IPS DF 19.7 (cell line): ENCODE measurements at places on chromosomes 5 and 9.

DNA sequence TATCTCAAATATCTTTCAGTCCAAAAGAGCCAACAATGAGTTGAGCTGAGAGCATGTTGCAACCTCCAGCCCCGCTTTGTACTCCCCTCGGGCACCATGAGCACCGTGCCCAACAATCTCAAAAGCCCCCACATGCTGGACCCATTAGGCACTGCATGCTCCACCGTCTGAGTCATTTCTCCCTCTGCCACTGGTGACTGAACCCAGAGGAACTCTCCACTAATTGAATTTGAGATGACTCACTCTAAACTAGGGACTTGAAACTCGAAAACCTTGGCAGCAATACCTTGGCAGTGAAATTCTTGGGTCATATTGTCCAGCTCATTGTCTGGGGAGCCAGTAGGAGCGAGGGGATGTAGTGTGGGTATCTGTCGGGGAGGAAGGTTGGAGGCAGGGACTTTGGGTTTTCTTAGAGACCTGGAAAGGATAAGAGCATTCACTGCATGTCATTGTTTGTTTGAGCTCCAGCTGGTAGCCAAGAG, 49.9 kb upstream of the SLIT3 start:
- DNase-seq = no peak

GRCh38 chr5:143696921-143697320, 115.0 kb upstream of the HMHB1 start:
- DNase-seq = no peak

DNA sequence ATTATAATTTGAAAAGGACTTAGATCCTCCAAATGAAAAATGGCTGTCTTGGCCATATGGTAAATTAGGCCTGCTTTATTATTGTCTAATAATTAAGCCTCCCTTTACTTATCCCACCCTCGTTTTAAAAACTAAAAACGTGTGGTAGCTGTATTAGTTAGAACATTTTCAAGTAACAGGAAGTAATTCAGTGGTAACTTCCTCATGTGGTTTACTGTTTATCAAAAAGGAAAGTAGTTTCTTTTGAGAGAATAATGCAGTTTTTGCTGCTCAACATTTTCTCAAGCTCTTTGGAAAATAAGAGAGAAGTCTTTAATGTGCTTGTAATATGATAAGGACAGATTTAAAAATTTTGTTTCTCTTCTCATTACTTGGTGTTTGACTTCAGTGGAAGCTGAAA, 26.0 kb downstream of the ZCCHC7 start:
- no peak for DNase-seq

GRCh38 chr9:8140557-8140956, 341.0 kb upstream of the DMAC1 start:
- DNase-seq = peak; percentile 23

GRCh38 chr5:172178301-172178987, 9.6 kb downstream of the STK10 start:
- DNase-seq = no peak

- no peak for DNase-seq
Measured at GRCh38 chr5:127206320-127207113, 84.1 kb upstream of the MEGF10 start.

DNA sequence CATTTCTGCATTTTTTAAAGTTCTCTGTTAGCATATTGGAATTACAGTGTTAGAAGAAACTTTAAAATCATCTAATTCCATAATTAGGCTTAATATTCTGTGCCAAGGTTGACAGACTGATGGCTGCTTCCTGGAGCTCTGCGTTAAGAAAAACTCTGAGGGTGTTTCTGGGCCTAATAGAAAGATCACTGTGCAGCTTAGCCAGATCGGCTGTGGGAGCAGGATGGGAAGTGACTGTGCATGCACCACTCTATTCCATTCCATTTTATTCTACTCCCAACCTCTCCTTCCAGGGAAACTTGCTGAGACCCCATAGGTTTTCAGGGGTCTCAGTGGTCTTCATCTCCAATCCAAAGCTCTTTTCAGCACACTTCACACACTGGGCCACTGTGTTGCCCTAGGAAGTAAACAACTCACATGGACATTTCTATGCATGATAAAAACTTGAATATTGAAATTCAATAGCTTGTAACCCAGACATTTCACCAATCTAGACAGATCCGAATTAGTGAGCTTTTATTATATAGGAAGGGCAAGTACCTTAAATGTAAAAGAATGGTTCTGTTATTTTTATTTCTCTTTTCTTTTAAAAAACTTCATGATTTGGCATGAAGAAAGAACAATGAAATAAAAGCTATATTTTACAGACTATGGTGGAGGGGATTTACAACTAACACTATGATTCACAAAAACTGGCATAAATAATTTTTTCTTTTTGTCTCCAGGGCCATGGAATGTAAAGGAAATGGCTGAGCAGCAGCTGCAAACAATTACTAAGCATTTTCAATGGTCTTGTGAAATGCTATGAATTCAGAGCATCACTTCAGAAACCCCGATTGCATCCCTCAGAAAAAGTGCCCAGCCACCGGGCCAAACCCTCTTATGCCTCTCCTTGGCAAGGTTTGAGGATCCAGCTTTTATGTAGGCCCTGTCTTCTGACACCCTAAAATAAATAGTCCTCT, 51.4 kb upstream of the DAB2 start:
- DNase-seq = no peak

- DNase-seq = no peak
Measured at GRCh38 chr5:93573354-93574351, 7.4 kb downstream of the NR2F1-AS1 start.

DNA sequence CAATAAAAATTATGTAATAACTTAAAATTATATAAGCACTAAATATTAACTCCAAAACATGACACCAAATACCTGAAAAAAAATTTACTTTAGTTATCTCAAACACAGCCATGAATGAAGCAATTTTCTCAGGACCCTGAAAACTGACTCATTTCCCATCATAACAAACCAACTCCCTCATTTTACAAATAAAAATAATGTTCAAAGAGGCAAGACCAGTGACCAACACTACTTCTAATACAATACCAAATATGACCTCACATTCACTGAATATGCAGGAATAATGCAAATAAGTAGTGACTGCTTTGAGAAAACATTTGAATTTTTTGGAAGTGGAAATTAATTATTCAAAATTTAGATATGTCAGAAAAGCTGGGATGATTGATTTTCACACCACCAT, 21.6 kb downstream of the FBLL1 start:
- DNase-seq = no peak

DNA sequence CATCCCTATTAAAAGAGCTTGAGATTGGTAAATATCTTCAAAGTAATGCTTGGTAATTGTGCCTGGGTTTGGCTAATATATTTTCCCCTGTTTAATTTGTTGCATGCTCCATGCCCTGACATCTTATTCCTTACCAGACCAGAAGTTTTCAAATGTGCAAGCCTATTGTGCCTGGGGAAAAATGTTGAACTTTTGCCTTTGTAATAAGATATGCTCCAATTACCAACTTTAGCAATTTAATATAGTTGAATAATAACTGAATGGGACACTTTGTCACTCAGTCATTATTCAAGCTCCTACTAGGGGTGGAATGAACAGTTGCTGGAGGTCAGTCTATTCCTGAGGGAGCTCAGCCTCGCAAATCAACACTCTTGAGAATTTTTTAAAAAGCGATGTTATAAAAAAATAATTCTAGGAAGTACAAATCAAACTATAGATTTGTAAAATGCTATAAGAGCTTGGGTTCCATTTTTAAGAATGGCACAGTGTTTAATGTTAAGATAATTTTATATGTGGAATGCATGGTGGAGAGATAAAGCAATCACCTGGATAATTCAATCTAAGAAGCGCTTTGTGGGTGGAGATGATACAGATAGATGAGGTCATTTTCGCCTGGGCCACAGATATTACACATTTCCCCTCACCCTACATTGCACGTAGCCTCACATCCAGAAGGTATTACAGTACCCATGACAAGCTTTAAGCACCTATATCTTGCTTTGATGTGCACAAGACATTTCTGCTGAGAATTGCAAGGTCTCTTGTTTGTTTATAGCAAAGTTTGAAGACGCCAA, 231.8 kb downstream of the PIK3R1 start:
- no peak for DNase-seq

- DNase-seq = peak; percentile 33
Measured at GRCh38 chr9:124320062-124320973, 62.6 kb downstream of the NEK6 start.

DNA sequence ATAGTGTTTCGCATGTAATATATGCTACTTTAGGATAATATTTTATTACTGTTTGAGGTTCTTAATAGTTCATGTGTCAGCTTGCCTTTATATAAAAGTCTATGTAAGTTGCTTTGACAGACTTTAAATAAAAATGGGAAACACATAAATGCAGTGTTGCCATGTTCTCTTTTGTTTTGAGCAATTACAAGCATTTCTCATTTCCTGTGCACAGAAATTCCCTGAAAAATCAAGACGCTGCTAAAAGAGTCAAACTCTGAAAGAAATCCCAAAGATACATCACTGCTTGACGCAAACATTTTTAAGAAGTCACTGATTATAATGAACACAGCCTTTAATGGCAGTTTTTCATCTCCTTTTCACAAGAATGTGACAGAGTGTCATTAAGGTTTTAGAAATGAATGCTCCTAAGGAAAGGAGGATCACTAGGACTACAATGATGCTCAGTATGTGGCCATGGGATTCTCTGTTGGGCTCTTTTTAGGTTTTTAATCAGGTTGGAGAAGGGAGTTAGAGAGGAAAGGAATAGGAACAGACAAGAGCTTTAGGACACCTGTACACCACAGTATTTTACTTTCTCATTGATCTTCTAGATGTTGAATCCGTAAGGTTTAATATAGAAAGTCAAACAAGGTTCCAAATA, 29.4 kb downstream of the ZCCHC7 start:
- no peak for DNase-seq

DNA sequence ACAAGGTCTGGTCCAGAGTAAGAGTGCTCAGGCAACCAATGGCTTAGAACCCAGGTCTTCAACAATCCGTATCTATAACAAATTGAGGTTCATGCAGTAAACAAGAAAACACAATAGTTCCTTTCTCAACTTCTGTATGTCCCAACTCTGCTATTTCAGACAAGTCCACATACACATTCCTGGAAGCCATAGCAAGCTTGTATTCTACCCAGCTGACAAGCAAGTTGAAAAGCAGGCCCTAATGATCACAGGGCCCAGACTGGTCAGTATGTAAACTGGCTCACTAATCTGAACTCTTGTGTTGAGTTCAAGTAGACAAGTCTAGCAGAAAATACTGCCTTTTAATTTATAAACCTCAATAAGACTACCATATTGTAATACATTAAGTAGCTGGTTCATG, 26.9 kb downstream of the FNIP1 start:
- DNase-seq = no peak

- DNase-seq = no peak
Measured at GRCh38 chr9:26157411-26157810, 479.2 kb upstream of the TUSC1 start.

GRCh38 chr5:151745071-151745705, 13.2 kb downstream of the ATOX1 start:
- no peak for DNase-seq

DNA sequence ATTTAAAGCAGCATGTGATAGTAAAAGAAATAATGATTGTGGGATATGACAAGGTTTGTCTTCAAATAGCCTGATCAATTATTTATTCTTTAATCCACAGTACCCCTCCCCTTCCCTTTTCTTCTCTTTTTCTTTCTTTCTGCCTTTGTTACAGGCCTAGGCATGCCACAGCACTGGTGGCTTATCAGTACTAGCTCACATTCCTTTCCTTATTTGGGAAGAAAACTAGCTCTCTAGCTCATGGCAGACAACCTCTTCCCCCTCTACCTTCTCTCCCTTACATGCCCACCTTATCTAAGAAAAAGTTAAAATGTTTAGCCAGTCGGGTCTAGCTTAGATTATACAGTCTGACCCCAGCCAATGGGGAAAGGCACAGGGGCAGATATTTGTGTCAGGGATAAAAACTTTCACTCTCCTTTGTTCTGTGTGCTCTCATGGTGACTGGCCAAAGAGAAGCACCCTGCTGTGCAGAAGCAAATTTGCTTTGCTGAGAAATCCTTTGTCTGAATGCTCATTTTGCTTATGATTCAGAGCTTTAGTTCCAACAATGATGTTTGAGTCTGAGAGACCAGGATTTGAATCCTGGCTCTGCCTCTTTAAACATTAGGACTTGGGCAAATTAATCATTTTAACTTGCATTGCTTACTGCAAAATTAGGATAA, 75.8 kb upstream of the CDH12 start:
- DNase-seq = no peak
